Panc1 (cell line): ENCODE measurements at places on chromosomes 1 and 21. TPM values are rescaled to one million over a fixed set of nuclear protein-coding genes. Genes with fewer than 3 reads are reported as not detected.

GRCh38 chr1:47621977-47622376, 184.1 kb downstream of the FOXD2 start:
- H3K4me1 ChIP-seq, result no peaks in the 10 kb centered on the region
- no peak overlapping the region for H3K27ac ChIP-seq
- DNase-seq, result no peak
- H3K27me3 ChIP-seq, result peaks cover 3% of the 10 kb centered on the region; the same call in 1 of the 2 replicates
- H3K4me3 ChIP-seq, result no peak overlapping the region
- no peaks in the 10 kb centered on the region for H3K36me3 ChIP-seq

DNA sequence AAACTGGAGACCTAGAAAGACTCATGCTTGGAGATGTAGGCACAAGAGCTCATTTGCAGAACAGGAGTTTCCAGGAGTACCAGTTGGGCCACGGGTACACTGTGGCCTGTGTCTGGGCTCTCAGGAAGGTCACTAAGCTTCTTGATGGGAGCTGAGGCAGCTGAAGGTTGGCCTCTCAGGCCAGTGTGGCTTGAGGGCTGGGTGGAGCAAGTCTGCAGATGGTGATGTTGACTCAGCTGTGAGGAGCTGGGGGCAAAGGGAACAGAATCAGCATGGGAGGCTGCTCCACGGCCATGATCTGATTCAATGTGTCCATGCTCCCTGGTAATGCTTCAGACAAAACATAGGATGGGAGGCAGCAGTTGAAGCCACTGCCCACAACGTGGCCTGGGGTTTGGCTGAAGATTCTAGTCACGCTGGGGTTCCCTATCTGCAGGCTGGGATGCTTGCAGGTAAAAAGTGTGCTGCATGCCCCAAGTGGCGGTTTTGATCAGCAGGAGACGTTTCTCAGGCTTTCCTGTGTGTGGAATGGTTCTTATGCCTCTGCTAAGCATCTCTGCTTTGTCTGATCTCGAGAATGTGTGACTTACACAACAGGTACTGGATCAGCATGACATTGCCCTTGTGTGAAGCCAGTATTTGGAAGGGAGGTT, 15.4 kb upstream of the TENT5C start:
- H3K27me3 ChIP-seq, result no peaks in the 10 kb centered on the region
- no peaks in the 10 kb centered on the region for H3K4me1 ChIP-seq
- H3K36me3 ChIP-seq, result no peaks in the 10 kb centered on the region
- no peak overlapping the region for H3K27ac ChIP-seq
- no peak for DNase-seq
- no peak overlapping the region for H3K4me3 ChIP-seq

DNA sequence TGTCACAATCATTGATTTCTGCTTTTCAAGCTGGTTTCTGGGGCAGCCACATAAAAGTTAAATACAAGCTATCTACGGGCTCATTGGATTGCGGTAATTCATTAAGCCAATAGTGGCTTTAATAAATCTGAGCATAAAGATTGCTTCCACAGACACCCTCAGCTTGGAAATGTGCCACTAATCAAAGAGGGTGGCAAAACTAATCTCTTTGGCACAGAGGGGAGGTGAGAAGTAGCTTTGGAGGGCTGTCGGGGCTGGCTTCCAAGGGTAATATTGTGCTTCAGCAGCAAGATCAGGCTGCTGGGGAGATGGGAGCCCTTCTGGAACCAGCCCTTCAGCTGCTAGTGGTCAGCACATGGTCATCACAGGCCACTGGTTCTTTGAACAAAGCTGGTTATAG, 21.2 kb upstream of the KAZN start:
- DNase-seq, result no peak
- H3K4me1 ChIP-seq, result no peaks in the 10 kb centered on the region
- H3K27ac ChIP-seq, result no peak overlapping the region
- no peak overlapping the region for H3K4me3 ChIP-seq

DNA sequence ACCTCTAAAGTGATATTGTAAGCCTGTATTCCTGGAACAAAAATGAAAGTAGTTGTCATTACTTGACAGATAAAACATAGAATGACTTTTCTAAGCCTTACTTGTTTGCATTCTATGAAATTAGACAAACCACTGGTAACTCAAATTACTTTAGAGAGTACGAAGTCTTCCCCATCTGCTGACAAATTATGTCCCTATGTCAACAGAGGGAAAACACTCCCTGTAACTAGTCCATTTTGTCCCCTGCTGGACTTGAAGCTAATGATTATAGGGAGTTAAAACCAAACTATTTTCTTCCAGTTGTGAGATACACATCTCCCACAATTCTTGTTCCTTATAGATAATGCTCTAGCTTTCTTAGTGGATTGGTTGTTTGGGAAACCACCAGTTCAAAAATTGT, 39.6 kb downstream of the GREM2 start:
- DNase-seq, result no peak
- no peaks in the 10 kb centered on the region for H3K36me3 ChIP-seq
- H3K4me3 ChIP-seq, result no peak overlapping the region
- H3K27ac ChIP-seq, result no peak overlapping the region

The MSH4 gene
- 0.26 TPM for total RNA-seq

The RUNX1 gene
- total RNA-seq, result 22.4 TPM
